ENCODE measurements at places on chromosomes 6 and 20.

DNA sequence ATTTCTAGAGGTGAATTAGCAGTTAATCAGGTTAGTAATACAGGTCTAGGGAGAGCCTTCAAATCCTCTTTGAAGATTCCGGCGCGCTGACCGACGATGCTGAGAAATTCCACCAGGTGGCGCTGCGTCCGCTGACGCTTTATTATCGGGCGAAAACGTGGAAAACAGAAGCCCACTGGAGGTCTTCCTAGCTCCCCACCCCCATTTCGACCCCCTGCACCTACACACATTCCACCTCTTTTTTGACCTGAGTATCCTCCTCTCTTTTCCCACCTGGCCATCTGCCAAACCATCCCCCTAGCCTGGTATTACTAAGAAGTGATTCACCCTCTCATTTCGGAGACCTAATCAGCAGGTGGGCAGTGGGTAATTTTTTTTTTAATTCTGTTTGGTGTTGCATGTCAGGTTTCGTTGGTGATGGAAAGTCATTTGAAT lies 65.4 kb upstream of the RIN2 start:
- DNase-seq, result no peak

DNA sequence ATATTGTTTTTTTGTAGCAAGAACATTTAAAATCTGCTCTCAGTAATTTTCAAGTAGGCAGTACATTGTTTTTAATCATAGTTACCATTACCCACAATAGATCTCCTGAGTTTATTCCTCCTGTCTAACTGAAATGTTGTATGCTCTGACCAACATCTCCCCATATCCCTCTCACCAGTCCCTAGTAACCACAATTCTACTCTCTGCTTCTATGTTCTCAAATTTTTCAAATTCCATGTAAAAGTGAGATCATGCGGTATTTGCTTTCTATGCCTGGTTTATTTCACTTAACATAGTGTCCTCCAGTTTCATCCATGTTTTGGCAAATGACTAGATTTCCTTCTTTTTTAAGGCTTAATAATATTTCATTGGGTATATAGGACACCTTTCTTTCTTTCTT lies 300.5 kb downstream of the KCNQ5 start:
- DNase-seq, result no peak

GRCh38 chr6:62217866-62218265 lies 68.2 kb downstream of the KHDRBS2 start:
- DNase-seq, result no peak

DNA sequence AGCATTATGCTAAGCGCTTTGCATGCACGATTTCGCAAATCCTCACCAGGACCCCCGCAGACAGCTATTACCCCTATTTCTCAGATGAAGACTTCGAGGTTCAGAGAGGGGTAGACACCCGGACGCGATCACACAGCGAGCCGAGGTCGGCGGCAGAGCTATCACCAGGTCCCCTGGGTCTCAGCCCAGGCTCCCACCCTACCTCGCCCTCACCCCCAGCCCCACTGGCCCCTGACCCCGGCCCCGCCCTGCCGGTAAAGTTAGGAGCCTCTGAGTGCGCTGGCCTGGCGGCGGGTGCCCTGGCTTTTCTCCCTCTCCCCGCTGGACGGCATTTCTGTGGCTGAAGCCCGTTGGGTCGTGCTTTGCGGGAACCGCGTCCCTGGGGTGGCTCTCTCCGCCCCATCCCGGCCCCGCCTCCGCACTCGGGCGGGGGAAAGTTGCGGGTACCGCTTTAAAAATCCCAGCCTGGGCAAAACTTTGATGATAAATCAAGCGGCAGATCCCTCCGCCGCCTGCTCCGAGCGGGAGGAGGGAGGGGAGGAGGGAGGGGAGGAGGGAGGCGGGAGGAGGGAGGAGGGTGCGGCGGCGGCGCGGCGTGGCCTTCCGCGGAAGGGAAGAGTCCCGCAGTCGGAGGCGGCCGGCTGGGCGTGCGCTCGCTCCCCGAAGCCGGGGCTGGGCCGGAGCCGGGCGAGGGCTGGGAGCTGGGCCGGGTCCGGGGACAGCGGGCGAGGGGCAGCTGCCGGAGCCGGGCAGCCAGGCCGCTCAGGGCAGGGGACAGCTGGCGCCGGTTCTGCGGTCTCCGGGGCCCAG lies at the start of gene VSTM2L:
Gene VSTM2L, plus strand, starts transcription at position 624 of the 810 bp plus-strand sequence. CDS start 224 bp downstream, outside the sequence.
- no peak for DNase-seq

GRCh38 chr20:35601990-35602389 lies 13.6 kb upstream of the SPAG4 start:
- no peak for DNase-seq

- no peak for DNase-seq
These were observed 627.4 kb downstream of the CDH26 start for GRCh38 chr20:60585651-60586050.

- no peak for DNase-seq
These were observed 758.9 kb upstream of the MMS22L start for GRCh38 chr6:98041921-98042320.

DNA sequence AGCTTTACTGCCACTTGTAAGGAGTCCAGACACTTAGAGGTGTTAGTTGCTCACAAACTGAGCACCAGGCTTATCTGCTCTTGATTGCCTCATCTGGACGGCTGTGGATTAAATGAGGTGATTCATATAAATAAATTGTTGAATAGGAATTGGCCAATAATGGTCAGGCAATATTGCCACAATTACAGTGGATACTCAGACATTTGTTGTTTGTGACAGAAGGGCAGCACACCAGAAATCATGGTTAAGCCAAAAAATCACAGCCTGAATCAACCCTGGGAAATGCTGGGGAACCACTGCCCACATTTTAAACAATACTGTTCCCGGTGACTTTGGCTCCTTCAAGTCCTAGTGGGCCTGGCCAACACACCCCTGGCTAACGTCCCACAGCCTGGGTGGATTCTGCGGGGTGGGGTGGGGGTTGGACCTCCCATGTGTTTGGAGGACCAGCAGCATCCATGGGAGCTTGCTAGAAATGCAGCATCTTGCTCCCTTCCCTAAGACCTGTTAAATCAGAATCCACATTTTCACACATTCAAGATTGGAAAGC lies 29.5 kb upstream of the SPDEF start:
- no peak for DNase-seq

DNA sequence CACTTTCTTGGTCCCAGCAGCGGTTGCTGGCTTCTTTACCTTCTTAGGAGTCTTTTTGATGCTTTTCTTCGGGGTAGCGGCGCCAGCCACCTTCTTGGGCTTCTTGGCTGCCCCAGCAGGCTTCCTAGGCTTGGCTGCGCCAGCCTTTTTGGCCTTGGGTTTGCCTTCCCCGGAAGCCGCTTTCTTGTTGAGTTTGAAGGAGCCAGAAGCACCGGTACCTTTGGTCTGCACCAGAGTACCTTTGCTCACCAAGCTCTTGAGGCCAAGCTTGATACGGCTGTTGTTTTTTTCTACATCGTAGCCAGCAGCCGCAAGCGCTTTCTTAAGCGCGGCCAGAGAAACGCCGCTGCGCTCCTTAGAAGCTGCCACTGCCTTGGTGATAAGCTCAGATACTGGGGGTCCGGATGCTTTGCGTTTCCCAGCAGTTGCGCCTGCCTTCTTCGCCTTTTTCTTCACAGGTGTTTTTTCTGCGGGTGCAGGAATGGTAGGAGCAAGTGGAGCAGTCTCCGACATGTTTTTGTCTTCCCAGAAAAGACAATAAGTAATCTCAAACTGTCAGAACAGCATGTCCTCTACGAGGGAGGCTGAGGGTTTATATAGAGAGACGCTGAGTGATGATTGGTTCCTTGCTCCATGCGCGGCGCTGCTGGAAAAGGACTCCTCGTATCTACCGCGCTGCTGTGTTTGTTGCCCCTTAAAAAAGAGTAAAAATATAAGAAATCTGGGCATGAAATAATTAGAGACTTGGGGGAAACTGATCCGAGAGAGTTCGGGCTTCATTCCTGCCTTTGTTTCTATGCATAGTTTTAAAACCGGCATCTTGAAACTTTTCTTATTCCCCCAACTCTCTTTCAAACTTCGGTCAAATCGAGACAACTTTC lies 130.3 kb upstream of the BTN3A2 start:
- DNase-seq, result peak; percentile 96

GRCh38 chr20:33009214-33010132 lies 2.0 kb downstream of the BPIFB2 start:
- peak; percentile 5 for DNase-seq

Data from right renal pelvis (tissue), 4 donors.